ENCODE measurements at places on chromosomes 5 and 9.

- no peak for DNase-seq
These were observed 30.1 kb upstream of the ZBED3 start for GRCh38 chr5:77117161-77117560.

GRCh38 chr9:90979639-90980038 lies 178.0 kb downstream of the SYK start:
- DNase-seq: no peak

GRCh38 chr9:35732800-35733541 lies 505 bp downstream of the CREB3 start:
- no peak for DNase-seq

DNA sequence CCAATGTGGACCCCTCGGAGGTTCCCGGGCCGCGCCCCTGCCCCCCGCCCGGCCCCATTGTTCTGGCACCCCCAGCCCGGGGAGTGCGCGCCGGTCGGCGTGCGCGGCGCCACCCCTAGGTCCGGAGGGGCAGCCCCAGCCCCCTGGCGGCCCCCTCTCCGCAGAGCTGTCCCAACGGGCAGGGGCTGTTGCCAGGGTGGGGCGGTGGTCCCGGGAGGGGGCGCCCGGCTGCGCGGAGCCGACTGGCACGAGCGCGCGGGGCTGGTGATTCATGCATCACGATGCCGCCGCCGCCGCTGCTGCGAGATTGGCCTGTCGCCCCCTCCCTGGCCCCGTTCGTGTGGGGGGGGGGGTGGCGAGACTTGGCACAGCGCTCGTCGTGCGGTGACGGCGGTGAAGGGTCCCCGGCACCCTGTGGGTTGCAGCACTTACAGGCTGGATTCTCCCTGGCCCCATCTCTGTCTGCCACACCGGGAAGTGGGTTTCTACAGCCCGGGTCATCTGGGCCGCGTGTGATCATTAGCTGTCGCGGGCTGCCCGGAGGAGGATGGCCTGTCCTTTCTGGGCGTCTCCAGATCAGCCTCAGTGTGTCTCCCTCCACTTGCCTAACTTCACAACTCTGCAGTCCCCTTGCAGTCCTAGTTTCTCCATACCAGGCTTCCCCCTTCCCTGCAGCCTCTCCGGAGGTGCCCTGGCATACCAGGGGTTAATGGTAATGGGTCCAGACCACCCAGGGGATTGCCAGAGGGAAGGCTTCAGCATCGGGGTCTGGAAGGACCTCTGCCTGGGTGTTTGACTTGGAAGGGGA lies 858 bp downstream of the NCS1 start:
- DNase-seq: peak; percentile 10

DNA sequence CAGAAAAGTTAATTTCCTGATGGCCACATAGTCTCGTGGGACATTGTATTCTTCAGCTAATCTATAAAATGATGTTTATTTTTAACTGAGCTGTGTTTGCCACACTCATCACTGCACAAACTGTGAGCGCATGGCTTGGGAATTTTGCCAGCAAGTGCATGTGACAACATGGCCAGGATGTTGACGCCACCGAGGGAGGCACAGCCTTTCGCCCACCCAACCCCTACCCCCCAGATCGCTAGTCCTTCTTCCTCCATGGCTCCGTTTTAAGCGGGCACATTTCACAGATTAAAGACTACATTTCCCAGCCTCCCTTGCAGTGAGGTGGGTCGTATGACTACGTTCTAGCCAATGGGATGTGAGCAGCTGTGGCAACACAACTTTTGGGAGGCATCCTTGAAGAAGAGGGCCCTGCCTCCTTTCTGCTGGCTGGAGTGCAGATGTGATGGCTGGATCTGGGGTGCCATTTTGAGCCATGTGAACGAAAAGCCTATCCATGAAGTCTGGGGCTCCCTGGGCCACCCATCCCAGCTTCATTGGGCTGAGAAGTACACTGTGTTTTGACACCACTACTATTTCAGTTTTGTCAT lies 7.9 kb downstream of the NRARP start:
- DNase-seq: no peak

- DNase-seq: no peak
These were observed 6.4 kb downstream of the ISCA1 start for GRCh38 chr9:86275962-86276361.

DNA sequence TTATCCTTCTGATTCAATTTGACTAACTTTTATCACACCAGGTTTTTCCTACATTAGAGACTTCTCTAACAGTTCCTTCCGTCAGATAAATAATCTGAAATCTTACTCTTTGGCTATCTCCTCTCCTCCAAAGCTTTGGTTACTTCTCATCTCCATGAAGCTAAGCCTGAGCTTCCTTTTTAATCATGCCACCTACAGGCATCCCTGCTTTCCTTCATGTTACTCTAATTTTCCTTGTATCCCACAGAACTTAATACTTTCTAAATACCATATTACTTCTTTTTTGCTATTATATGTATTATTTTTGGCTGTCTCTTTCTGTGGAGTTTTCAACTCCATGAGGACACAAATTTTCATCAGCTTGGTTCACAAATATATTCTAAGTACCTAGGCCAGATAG lies 49.7 kb downstream of the C9 start:
- DNase-seq: no peak

- DNase-seq: no peak
These were observed 1.3 kb downstream of the SLC12A7 start for GRCh38 chr5:1110307-1111240.

DNA sequence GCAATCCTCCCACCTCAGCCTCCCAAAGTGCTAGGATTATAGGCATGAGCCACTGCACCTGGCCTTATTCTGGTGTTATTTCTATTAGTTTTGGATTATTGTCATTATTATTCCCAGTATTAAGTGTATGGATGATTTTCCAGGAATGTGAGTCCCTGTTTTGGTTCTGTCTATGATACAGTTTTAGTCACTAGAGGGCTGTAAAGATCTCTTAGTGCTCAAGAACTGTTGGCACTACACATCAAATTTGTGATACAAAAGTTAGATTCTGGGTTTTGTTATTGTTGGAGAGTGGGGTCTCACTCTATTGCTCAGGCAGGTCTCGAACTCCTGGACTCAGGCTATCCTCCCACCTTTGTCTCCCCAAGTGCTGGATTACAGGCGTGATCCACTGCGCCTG lies 12.1 kb downstream of the CCL28 start:
- no peak for DNase-seq

DNA sequence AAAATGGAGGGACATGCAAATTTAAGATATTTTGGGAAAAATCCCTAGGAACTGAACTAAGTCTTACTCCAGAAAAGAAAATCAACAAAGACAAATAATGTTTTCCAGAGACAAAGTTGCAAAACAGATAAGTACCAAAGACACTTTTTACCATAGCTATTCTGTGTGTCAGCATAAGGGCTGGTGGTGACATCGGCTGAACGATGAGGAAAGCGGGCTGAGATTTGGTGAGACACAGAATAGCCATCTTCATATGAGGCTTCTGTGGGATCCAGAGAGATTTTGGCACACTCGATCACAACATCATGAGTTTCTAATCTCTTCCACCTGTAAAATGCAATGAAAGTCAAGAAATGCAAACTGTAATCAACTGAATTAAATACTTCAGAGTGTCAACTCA lies 32.3 kb downstream of the TSC1 start:
- no peak for DNase-seq

GRCh38 chr9:129225815-129226214 lies 47.8 kb upstream of the IER5L start:
- no peak for DNase-seq

DNA sequence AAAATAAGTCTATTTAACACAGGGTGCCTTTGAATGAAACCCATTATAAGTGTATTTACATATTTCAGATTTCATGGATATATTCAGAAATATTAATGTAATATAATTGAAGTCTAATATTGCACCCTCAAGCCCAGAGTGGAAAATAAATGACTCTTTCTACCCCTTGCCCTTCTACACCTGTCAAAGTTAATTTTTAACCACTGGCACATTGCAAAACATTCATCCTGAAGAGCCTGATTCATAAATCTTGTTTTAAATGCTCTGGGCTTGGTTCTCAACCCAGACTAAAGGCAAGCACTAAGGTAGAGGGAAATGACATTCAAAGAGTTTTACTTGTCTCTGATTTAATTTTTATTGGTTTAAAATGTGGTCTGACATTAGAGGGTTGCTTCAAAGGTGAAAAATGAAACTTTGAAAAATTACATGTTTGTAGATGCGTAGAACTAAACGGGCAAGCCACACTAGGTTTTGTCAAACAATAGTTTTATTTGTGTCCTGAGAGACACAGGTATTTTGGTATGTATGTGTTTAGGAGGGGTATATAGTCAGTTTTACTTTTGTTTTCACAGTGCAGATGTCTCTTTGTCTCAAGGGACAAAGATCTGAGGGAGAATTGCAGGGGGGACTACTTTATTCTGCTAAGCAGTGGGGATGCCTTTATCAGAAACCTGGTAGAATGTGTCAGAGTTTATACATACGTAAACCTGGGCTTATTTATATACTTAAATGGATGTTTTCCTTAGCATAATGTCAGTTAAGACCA lies 69.7 kb downstream of the PIK3R1 start:
- DNase-seq: no peak

DNA sequence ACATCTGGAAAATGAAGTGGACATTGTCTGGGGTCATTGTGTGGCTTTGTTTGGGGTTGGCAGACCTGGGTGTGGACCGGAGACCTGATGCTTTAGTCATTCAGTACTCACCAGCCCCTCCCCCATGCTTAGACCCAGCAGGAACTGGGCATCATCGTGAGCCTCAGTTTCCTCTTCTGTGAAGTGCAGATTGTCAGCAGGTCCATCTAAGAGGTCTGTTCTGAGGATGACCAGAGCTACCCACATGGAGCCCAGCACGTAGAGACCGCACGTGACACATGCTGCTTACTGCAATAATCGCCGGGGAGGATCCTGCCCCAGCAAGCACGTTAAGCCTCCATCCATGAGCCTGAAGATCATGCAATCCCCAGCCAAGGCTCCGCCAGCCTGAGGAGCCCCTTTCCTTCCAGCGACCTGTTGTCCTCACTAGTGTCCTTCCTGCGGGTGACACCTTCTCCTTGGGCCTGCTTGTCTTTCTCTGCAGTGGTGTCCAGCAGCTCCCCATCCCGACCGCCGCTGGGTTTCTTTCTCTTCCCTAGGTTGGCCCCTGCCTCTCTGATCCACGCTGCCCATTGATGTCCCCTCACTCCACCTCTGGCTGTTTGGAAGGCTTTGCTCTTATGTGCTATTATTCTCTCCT lies 26.7 kb upstream of the IRX4 start:
- no peak for DNase-seq

DNA sequence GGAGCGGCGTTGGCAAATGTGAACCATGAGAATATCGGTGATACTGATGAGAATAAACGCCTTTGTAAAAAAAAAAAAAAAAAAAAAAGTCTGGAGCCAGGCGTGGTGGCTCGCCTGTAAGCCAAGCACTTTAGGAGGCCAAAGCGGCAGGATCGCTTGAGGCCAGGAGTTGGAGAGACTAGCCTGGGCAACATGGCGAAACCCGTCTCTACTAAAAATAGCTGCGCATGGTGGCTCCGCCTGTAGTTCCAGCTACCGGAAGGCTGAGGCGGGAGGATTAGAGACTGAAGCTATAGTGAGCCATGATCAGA lies 425 bp upstream of the NFX1 start:
- no peak for DNase-seq

- no peak for DNase-seq
These were observed 302.4 kb downstream of the CHSY3 start for GRCh38 chr5:130206686-130207085.

DNA sequence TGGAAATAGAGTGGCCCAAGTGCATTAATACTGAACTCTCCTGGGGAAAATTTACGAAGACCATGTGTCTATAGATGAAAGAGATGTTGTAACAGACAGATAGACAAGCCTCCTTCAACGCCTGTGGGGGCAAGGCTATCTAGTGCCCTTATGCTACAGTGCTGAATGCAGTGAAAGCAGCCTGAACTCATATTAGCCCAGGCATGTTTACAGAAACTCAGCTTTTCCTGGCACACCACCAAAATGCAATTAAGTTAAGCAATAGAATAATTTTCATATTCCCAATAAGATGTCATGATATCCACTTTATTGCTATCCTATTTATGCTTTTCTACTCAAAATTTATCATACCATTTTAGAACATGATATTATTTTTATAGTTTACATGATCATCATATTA lies 277.0 kb downstream of the DIRAS2 start:
- no peak for DNase-seq

GRCh38 chr9:34653151-34654072 lies 1.4 kb downstream of the IL11RA start:
- no peak for DNase-seq

DNA sequence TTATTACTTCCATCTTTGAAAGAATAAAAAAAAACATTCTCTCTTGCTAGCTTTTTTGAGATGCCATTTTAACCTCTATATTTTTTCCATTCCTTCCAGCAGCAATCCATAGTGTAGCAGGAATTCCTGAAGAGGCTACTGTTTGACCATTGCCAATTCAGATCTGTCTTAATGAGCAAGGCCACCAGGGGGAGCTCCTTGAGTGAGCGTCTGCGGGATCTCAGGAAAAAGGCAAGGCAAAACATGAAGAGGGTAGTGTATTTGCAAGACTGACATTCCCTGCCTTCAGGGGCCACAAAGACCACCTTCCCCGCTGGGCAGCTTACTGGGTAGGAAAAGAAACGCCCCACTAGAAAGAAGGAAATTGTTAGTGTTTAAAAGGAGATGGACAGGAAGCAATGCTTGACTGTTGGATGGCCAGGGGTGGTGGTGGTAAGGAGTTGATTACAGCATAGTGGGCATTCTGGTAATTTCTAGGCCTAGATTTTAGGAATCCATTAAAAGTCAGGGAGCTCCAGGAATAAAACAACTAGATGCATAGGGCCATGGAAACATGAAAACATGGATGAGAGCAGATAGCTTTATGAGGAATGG lies 206.6 kb upstream of the HAPLN1 start:
- no peak for DNase-seq

DNA sequence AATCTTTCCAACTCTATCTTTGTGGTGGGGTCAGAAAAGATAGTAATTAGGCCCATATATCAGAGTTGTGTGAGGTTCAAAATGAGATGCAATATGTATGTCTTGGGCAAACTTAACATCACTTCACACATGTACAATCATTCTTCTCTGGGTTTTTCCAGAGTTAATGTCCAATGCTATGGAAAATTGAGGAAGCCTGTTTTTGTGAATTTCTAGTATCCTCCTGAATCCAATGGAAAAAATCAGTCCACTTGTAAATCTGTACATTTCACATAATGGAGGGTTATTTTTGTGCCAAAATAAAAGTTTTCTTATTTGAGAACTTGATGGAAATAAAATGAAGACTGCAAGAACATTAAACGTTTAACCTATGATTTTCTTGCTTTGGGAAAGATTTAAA lies 155.6 kb upstream of the SEMA6A start:
- no peak for DNase-seq

DNA sequence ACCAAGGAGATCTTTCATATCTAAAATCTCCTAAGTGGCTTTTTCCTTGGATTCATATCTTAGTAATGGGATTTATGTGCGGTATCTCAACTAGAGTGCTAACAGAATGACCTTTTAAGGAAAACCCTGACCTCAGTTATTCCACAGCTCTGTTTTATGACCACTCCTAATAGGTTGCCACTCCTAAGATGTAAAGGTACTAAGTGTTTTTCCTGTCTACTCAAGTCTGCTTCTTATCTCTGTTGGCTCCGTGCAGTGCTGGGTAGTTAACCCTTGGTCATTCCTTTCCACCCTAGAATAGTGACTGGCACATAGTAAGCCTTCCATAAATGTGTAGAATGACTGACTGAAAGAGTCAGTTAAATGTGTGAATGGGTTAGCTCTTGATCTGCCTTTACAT lies 161.4 kb downstream of the DOCK2 start:
- DNase-seq: no peak

GRCh38 chr5:151449297-151449696 lies 1.9 kb downstream of the SLC36A1 start:
- DNase-seq: no peak

GRCh38 chr5:16936150-16936988 lies at the start of gene MYO10:
Gene MYO10, minus strand, starts transcription at chr5:16936288. Its CDS starts 480 bp downstream, at chr5:16935808.
- no peak for DNase-seq
